ENCODE measurements at places on chromosomes 2 and 18.

GRCh38 chr2:20877960-20878359 is 55.1 kb upstream of the LDAH start:
- no peak for DNase-seq

GRCh38 chr2:120432976-120433815 is 87.3 kb downstream of the INHBB start:
- no peak for DNase-seq

DNA sequence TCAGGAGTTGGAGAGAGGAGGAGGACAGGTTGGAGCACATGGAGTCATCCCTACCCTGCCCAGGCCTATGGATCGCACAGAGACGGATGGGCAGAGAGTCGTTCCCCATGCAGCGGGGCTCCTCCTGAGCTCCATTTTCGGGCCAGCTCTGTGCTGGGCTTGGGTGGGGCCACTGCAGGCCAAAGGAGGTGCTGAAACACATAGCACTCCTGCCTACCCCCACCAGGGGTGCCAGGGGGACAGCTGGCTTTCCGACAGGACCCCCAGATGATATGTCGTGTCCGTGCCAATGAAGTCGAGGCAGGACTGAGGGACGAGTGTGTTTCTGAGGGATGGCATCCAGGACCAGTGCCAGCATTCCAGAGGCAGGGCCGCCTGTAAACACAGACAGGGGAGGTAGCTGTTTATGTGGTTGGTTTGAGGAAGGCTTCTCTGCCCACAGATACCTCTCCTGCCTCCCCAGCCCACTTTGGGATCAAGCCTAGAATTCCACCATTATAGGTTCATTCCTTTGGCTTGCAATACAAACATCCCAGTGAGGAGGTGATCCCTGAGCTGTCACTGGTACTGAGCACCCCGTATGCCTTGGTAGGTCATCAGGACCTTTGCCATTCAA is 116.6 kb downstream of the GLI2 start:
- DNase-seq, result no peak

- DNase-seq, result no peak
Measured at GRCh38 chr2:191026377-191026776, 12.4 kb upstream of the STAT1 start.

DNA sequence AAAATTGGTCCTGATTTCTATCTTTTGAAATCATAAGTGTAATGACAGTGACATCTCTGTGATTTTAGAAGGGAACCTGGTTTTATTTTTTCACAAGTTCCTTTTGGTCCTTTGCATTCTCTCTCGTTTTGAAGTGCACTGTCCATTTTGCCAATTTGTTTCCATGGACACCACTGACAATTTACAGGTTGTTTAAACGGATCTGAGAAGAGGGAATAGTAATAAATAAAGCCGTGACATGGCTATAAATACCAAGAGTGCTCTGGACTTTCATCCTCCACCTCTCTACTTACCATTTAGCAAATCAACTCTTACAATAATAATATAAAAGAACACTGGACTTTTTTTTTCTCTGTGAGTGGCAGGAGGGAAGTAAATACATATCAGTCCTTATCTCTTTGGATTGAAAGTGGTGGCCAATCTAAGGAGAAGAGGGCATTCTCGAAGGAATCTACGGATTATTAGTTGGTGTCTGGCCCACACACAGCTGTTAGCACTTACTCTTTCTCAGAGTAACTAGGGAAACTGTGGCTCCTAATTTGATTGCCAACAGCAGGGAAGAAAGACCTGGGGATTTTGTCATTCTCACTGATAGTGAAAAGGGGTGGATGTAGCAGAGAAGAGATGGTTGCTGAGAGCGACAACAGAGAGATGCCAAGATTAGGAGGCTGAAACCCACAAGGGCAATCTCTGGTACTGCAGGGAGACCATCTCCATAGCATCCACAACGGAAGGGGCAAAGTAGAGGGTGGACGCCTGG is 108.7 kb upstream of the FSHR start:
- DNase-seq, result no peak

- no peak for DNase-seq
Measured at GRCh38 chr18:34977838-34978532, 63.2 kb upstream of the MAPRE2 start.

- DNase-seq, result no peak
Measured at GRCh38 chr2:177896587-177896986, 176.0 kb downstream of the PDE11A start.

- DNase-seq, result no peak
Measured at GRCh38 chr2:56334622-56335021, 150.8 kb downstream of the CCDC85A start.

GRCh38 chr2:152432206-152432653 is 97.3 kb downstream of the FMNL2 start:
- DNase-seq, result no peak

GRCh38 chr2:106969777-106970176 is 83.8 kb upstream of the ST6GAL2 start:
- DNase-seq, result no peak

GRCh38 chr2:159712929-159713420 is 669 bp downstream of the MARCHF7 start:
- no peak for DNase-seq

GRCh38 chr2:75562513-75562864 is 1.8 kb upstream of the EVA1A start:
- DNase-seq, result no peak

- no peak for DNase-seq
Measured at GRCh38 chr2:197890168-197890567, 85.8 kb downstream of the PLCL1 start.

DNA sequence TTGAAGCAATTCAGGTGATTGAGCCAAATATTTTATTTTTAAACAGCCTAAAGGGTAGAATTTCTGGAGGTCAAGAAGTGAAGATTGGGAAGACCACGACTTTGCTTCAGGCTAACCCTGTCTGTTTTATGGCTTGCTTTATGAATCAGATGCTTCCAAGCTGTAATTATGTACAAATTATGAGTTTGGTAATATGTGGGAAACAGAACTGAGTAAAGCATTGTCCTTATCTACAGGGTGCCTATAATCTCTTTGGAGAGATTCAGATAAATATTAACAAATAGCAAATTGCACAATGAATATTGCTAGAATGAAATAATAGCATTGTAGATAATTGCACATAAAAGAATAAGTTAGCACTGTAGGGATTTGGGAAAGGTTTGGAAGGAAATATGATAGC is 539.4 kb upstream of the CDH2 start:
- no peak for DNase-seq

GRCh38 chr2:217106650-217107014 is 246.8 kb upstream of the TNP1 start:
- DNase-seq, result no peak
